Activated CD8-positive, alpha-beta T cell treated with anti-CD3 and anti-CD28 coated beads, Interleukin-2, amount 10 ng/mL, durations not matched to agents 7 days and 5 days (primary cell): ENCODE measurements at places on chromosomes 1 and 21. TPM values are rescaled to one million over a fixed set of nuclear protein-coding genes. Genes with fewer than 3 reads are reported as not detected.

DNA sequence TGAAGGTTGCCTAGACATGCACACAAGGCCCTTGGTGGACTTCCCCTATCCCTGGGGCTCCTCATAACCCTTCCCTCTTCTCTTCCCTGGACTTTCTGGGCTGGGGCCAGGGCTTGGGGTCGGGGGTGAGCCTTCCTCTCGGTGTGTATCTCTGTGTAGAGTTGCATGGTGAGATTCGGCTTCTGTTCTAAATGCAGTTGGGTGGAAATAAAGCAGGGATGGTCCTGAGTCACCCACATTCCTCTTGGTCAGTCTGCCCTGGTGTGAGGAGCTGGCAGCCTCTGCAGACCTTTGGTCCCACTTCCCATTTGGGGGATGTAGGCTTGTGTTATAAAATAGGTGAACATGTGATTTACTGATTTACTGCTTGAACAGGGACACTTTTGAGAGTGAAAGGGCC is 38.0 kb downstream of the ADARB1 start:
- H3K4me3 ChIP-seq, result no peak overlapping the region
- no peak for DNase-seq

DNA sequence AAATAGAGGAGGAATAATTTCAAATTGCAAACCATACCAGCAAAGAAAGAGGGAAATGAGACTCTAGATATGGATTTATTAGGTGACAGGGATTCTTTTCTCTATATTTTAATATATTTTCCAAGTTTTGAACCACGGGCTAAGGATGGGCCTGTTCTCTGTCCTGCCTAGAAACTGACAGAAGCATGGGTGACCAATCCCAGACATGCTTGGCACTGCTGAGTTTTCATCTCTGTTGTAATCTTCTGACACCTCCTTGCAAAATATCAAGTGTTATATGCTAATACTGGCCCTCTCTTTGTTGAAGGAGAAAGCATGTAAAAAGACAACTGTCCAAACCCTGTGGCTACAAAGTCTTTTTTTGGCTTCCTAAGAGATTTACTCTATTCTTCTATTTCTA is 774 bp upstream of the ANGPTL7 start:
- H3K4me3 ChIP-seq, result no peak overlapping the region
- H3K27me3 ChIP-seq, result no peaks in the 10 kb centered on the region
- H3K4me1 ChIP-seq, result no peaks in the 10 kb centered on the region
- no peak for DNase-seq
- no peak overlapping the region for H3K27ac ChIP-seq

DNA sequence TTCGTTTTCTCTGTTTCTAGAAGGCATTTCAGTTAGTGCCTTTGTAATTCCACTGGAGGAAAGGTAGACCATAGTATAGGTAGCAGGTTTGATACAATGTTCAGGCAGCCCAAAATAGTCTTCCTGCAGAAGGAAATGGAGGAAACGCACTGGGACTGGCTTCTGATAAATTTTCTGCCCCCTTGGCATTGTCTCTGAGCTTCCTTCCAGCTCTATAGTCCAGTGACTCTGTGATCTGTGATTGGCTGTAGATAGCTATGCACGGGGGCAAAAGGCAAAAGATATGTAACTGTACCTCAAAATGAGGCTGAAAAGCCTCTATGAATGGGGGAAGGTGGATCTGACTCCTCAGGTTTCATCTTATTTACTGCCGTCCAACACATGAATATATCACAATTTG is 5.8 kb upstream of the MAGOH start:
- no peaks in the 10 kb centered on the region for H3K27me3 ChIP-seq
- H3K27ac ChIP-seq, result no peak overlapping the region
- DNase-seq, result no peak
- H3K36me3 ChIP-seq, result peaks cover 34% of the 10 kb centered on the region

The WDR64 gene
- total RNA-seq, result 0.31 TPM

DNA sequence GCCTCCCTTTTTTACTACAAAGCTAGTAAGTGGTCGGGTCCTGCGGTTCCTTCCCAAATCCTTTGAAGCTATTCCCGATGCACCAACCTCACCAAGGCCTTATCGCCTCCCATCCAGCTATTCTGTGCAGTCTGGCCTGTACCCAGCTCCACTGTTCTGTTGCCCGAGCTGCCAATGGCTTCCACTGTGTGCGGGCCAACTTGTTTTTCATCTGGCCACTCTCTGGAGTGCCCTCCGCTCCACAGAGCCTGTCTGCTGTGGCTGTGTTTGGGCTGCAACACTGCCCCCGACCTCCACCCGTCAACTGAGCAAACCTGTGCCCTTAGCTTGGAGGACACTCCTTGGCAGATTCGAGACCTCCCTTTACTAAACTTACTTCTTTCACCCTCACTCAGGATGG is 125.0 kb downstream of the KIAA0319L start:
- H3K4me3 ChIP-seq, result no peak overlapping the region
- H3K36me3 ChIP-seq, result peaks cover 16% of the 10 kb centered on the region
- H3K4me1 ChIP-seq, result peaks cover 7% of the 10 kb centered on the region

The PRDM2 gene
- 49.3 TPM for total RNA-seq

The LRRC38 gene
- total RNA-seq, result not detected

The FCRL6 gene
- total RNA-seq, result 0.76 TPM

DNA sequence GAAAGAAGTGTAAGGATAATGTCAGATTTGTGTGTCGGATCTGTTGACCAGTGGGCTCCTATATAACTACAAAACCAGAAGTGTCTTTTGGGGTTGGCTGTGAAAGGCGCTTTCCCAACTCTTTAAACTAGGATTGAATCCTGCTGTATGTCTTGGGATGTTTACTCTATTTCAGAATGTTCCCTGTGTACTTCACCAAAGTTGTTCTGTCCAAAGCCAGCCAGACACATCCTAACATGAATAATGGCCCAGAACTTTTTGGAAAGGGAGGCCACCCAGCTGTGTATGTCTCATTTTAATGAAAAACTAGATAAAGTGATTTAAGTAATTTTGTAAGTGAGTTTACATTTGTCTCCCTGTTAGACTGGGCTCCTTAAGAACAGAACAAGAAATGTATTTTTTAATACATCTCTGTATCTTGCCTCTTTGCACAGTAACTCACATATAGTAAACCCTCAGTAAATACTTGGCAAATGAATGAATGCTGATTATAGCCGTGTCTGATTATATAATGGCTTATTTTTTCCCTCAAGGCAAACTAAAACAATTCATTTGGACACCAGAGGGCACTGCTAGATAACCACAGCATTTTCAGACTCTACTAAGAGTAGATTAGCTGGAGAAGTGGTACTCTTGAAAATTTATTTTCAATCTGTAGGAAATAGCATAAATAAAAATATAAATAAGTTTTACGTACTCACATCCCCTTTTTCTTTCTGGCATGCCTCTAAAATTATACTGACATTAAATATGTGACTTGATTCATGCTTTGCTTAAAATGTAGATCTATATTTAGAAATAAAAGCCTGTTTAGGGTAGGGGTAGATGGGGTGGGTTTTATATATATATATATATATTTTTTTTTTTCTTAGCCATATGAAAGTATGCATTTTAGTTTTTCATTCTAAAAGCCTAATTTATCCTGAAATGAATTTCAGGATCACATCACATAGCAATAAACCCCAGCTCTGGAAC is 23.8 kb downstream of the TSEN15 start:
- DNase-seq, result peak; percentile 43
- H3K4me3 ChIP-seq, result no peak overlapping the region
- peaks cover 3% of the 10 kb centered on the region for H3K4me1 ChIP-seq
- H3K27me3 ChIP-seq, result no peaks in the 10 kb centered on the region

GRCh38 chr1:117820096-117820495 is 109.3 kb downstream of the GDAP2 start:
- H3K27me3 ChIP-seq, result peaks cover 14% of the 10 kb centered on the region
- no peak overlapping the region for H3K27ac ChIP-seq
- H3K4me1 ChIP-seq, result no peaks in the 10 kb centered on the region

- no peaks in the 10 kb centered on the region for H3K36me3 ChIP-seq
- no peak overlapping the region for H3K27ac ChIP-seq
- no peaks in the 10 kb centered on the region for H3K27me3 ChIP-seq
- H3K4me1 ChIP-seq, result peaks cover 13% of the 10 kb centered on the region
- H3K4me3 ChIP-seq, result no peak overlapping the region
Measured at GRCh38 chr1:64616039-64616438, 128.8 kb upstream of the RAVER2 start.

GRCh38 chr21:28227881-28228635 is 764.6 kb downstream of the LTN1 start:
- H3K4me3 ChIP-seq, result no peak overlapping the region
- H3K27ac ChIP-seq, result no peak overlapping the region
- DNase-seq, result no peak
- H3K36me3 ChIP-seq, result no peaks in the 10 kb centered on the region
- no peaks in the 10 kb centered on the region for H3K4me1 ChIP-seq

The GNL2 gene
- total RNA-seq, result 54.4 TPM

DNA sequence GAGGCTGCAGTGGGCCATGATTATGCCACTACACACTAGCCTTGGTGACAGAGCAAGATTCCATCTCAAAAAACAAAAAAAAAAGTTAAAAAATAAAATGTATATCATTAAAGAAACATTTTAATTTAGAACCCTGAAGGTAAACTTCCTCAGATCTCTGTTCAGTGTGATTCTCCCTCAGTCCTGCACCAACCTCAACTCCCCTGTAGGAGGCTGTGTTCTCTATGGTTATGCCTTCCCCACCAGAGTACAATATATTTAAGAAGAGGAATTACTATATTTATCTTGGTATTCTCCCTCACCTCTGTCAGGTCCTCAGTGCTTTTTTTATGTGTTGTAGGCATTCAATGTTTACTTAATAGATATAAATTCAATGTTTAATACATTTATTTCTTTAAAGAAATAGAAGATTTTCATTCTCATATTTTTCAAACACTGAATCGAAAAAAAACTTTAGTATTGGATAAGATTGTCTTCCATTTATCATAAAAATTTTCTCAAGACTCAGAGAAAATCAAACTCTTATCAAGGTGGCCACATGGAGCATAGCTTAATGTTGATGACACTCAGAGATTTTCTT is 4.8 kb upstream of the LRRC8B start:
- H3K27me3 ChIP-seq, result no peaks in the 10 kb centered on the region
- no peak overlapping the region for H3K27ac ChIP-seq
- no peak overlapping the region for H3K4me3 ChIP-seq
- peak; percentile 62 for DNase-seq
- peaks cover 4% of the 10 kb centered on the region for H3K36me3 ChIP-seq
- peaks cover 14% of the 10 kb centered on the region for H3K4me1 ChIP-seq

GRCh38 chr1:155017041-155017945 is 14.7 kb downstream of the ZBTB7B start:
- peak overlapping the region; percentile 22 for H3K4me3 ChIP-seq
- H3K36me3 ChIP-seq, result peaks cover 22% of the 10 kb centered on the region
- H3K27ac ChIP-seq, result peak overlapping the region; percentile 52
- H3K4me1 ChIP-seq, result peaks cover 50% of the 10 kb centered on the region
- DNase-seq, result peak; percentile 87

The ATP1A4 gene
- not detected for total RNA-seq

DNA sequence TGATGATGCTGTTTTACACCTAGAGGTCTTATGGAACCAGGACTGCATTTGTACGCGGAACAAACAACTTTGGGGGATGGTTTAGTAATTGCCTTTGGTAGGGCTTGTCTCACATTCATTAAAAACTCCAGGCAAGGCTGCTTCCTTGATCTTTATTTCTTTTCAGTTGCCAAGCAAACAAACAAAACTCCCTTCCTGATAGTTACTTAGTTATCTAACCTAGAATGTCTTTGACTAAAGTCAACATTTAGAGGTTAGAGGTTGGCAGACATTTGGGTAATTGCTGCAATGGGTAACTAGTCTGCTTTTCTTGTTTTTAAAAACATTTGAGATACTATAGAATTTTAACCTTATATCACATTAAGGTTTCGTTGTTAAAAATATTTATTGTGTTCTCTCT is 500.9 kb upstream of the PTBP2 start:
- H3K4me1 ChIP-seq, result no peaks in the 10 kb centered on the region
- no peaks in the 10 kb centered on the region for H3K36me3 ChIP-seq
- no peaks in the 10 kb centered on the region for H3K27me3 ChIP-seq
- no peak overlapping the region for H3K4me3 ChIP-seq
- H3K27ac ChIP-seq, result no peak overlapping the region

The SPRR1B gene
- total RNA-seq, result not detected

DNA sequence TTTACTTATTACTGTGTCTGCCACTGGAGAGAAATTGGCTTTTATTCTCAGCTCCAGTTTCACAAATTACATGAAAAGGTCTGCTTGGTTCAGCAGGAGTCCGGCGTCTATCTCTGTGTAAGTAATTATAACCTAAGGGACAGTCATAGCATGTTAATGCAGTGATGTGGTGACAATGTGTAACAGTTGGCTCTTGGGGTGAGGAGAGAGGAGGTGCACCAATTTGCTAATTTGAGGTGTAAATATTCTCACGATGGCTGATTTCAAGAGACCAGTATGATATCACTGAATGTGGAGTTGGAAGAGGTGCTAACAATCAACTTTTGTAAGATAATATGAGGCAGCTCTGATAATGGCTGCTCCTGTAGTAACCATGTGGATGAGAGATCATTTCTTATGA is 86.1 kb downstream of the CTH start:
- no peak for DNase-seq
- peaks cover 11% of the 10 kb centered on the region for H3K27me3 ChIP-seq
- no peaks in the 10 kb centered on the region for H3K4me1 ChIP-seq
- H3K27ac ChIP-seq, result no peak overlapping the region

- peaks cover 18% of the 10 kb centered on the region for H3K4me1 ChIP-seq
- no peak overlapping the region for H3K4me3 ChIP-seq
- H3K36me3 ChIP-seq, result no peaks in the 10 kb centered on the region
- H3K27ac ChIP-seq, result no peak overlapping the region
Measured at GRCh38 chr1:203335503-203335902, 15.4 kb downstream of the FMOD start.
